ENCODE measurements at places on chromosomes 1 and 21. TPM values are rescaled to one million over a fixed set of nuclear protein-coding genes. Genes with fewer than 3 reads are reported as not detected.
A peak's percentile ranks its signal among the peaks of the same experiment; 100 is the strongest.

DRAXIN gene
- 0.47 TPM for total RNA-seq

DNA sequence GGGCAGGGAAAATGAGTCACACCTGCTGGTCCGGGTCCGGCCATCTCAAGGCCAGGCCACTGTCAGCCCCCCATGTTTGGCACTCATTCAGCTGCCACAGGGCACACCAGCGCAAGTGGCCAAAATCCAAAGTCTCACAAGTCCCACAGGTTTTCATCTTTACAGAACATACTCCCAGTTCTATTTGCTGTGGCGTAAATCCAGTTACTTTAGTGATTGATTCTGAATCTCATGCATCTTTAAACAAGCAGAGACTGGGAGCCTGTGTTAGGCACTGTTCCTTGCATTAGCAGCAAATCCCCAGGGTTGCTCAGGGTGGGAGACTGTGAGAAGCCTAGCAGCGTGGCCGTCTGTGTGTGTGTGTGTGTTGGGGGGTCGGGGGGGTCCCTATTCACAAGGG lies 1.1 kb upstream of the SLC2A5 start:
- no peak for DNase-seq
- H3K4me1 ChIP-seq = no peaks in the 10 kb centered on the region
- H3K27ac ChIP-seq = no peak overlapping the region
- no peak overlapping the region for H3K4me3 ChIP-seq
- H3K36me3 ChIP-seq = no peaks in the 10 kb centered on the region

CHIA gene
- not detected for total RNA-seq

DNA sequence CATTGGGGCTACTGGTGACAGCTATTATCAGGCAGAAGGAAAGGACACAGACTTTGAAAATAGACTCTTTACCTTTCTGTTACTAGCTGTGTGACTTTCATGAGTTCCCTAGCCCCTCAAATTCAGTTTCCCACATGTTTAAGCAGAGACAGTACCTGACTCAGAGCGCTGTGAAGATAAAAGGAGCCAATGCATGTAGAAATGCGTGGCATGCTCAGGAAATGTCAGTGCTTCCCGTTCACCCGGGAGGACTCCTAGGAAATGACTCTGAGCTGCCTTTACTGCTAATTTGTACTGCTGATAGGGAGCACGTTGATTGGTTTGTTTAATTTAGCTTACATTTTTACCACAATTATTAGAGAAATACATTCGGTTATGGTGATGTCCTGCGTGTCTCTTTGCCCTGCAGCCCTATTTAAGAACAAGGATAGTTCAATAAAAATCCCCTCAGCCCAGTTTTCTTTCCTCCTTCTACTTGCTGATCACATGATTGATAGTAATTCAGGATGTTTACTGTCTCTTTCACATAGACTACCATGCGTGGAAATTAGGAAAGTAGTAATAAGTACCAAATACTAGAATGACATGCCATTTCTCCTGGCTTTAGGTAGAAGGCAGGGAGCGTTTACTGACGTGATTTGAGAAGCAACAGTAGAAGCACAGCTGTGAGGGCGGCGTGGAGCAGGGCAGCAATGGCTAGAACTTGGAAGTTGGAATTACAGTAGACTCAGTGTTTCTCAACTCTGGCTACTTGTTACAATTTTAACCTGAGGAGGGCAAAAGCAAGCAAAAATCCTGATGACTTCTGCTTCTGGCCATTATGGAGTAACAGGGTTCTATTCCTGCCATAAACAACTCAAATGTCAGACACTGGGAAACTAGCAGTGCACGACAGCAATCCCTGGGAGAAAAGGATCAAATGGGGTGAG lies 15.9 kb downstream of the PDIK1L start:
- no peak overlapping the region for H3K4me3 ChIP-seq
- H3K4me1 ChIP-seq = peaks cover 11% of the 10 kb centered on the region
- no peaks in the 10 kb centered on the region for H3K36me3 ChIP-seq
- DNase-seq = no peak
- H3K27ac ChIP-seq = no peak overlapping the region

DNA sequence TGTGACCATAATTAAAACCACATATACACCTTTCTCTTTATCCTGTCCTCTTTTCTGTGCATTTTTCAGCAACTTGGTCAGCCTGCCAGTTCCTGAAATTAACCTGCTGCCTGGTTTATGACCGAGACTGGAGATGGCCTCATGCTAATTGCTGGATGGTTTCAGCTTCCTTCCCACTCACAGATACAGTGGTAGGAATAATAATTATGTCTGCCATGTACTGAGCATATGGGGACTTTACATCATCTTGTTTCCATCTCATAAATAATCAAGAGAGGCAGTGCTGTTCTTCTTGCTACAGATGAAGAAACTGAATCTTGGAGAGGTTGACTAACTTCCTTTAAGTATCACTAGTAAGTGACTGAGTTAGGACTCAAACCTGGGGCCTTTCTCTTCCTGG lies 148.2 kb downstream of the NOS1AP start:
- H3K4me3 ChIP-seq = no peak overlapping the region
- H3K27ac ChIP-seq = no peak overlapping the region
- H3K27me3 ChIP-seq = no peaks in the 10 kb centered on the region
- DNase-seq = no peak
- no peaks in the 10 kb centered on the region for H3K36me3 ChIP-seq

GRCh38 chr1:176241385-176242015 lies 34.4 kb upstream of the COP1 start:
- no peaks in the 10 kb centered on the region for H3K27me3 ChIP-seq
- DNase-seq = peak; percentile 51
- H3K36me3 ChIP-seq = no peaks in the 10 kb centered on the region
- H3K4me3 ChIP-seq = no peak overlapping the region
- no peak overlapping the region for H3K27ac ChIP-seq

DNA sequence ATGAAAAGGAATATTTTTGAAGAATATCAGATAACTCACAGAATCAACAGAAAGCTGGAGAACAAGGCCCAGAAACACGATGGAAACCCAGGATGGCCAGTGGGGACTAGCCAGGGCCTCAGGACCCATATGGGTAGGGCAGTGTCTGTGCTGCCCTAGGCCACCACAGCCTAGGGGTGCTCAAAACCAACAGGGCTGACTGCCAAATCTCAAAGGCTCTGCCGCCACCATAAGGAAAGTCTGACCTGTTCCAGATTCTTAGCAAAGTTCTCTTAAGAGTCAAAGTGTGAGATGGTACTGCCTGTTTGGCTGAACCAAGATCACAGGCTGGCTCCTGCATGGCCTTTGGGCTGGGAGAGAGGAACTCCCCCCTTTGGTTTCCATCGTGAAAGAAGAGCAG lies 164.7 kb upstream of the CTTNBP2NL start:
- no peaks in the 10 kb centered on the region for H3K4me1 ChIP-seq
- peaks cover 26% of the 10 kb centered on the region for H3K27me3 ChIP-seq
- H3K36me3 ChIP-seq = no peaks in the 10 kb centered on the region
- H3K4me3 ChIP-seq = no peak overlapping the region
- DNase-seq = no peak
- no peak overlapping the region for H3K27ac ChIP-seq

- peaks cover 20% of the 10 kb centered on the region for H3K36me3 ChIP-seq
- H3K4me1 ChIP-seq = peaks cover 16% of the 10 kb centered on the region
- no peaks in the 10 kb centered on the region for H3K27me3 ChIP-seq
These were observed 6.2 kb downstream of the SMIM1 start for GRCh38 chr1:3778590-3779264.

GNAT2 gene
- 0.76 TPM for total RNA-seq

GRCh38 chr1:192100686-192101468 lies 57.4 kb upstream of the RGS18 start:
- H3K27me3 ChIP-seq = no peaks in the 10 kb centered on the region
- no peaks in the 10 kb centered on the region for H3K36me3 ChIP-seq
- no peak overlapping the region for H3K4me3 ChIP-seq

- H3K4me1 ChIP-seq = peaks cover 18% of the 10 kb centered on the region
- no peak overlapping the region for H3K4me3 ChIP-seq
- DNase-seq = no peak
These were observed 4.2 kb downstream of the CSTB start for GRCh38 chr21:43771698-43772424.

- DNase-seq = no peak
- H3K4me1 ChIP-seq = no peaks in the 10 kb centered on the region
- no peak within 1 kb of the TSS for H3K27ac ChIP-seq
- H3K4me3 ChIP-seq = no peak within 1 kb of the TSS
These were observed at the start of gene MYOG for GRCh38 chr1:203085528-203086406. Gene MYOG, minus strand, starts transcription at chr1:203086012. Its CDS starts 51 bp downstream, at chr1:203085961.

LCE1C gene
- not detected for total RNA-seq
